ENCODE measurements at places on chromosomes 2 and 18. TPM values are rescaled to one million over a fixed set of nuclear protein-coding genes. Genes with fewer than 3 reads are reported as not detected.

The DYNC2LI1 gene
- polyA plus RNA-seq: 22.9 TPM

The FN1 gene
- polyA plus RNA-seq: 44.4 TPM

The SLC16A14 gene
- 1.6 TPM for polyA plus RNA-seq

- peaks cover 53% of the 10 kb centered on the region for H3K27me3 ChIP-seq
- H3K27ac ChIP-seq: peak overlapping the region; percentile 90
- DNase-seq: no peak
- peaks cover 3% of the 10 kb centered on the region for H3K36me3 ChIP-seq
These were observed 4.2 kb downstream of the MEIS1 start for GRCh38 chr2:66438891-66439811.

The EN1 gene
- not detected for polyA plus RNA-seq

Measured in stomach (tissue), 19 donors.